HL-60 (cell line): ENCODE measurements at places on chromosomes 2 and 18.
A peak's percentile ranks its signal among the peaks of the same experiment; 100 is the strongest.

DNA sequence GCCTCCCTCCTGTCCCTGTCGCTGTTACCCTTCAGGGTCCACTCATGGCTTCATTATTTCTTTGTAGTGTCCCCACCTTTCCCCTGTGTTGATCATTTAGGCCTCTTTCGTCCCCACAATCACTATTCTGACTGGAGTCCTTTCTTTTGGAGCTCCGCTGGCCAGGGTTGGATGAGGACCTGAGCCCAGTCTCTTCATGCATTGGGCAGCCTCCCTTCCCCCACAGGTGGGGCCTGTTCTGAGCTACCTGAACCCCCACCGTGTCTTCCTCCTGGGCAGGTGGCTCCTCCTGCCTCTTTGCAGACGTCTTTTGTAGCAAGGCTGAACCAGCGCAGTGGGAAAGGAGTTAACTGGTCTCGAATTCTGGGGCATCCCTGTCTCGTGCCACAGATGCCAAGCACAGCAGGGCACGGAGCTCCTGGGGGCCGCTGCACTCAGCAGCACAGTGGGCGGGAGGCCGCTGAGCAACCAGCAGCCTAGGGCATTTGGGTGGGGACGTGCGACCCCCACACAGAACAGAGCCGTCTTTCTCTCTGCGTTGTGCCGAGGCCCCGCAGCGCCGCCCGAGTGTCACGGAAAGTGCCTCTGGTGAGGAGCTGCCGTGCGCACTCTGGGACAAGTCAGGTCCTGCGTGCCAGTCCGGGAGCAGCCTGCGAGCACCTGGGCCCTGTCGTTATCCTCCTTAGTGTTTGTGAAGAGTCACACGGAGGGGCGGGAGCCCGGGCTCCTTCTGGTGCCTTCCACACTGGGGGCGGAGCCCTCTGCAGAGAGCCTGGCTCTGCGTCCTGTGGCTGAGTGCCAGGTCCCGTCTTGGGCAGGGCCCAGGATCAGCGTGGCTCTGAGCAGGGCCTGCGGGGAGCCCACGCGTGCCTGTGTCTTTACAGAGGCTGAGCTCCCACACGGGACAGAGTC lies 130.1 kb downstream of the NFATC1 start:
- DNase-seq, result peak; percentile 28

DNA sequence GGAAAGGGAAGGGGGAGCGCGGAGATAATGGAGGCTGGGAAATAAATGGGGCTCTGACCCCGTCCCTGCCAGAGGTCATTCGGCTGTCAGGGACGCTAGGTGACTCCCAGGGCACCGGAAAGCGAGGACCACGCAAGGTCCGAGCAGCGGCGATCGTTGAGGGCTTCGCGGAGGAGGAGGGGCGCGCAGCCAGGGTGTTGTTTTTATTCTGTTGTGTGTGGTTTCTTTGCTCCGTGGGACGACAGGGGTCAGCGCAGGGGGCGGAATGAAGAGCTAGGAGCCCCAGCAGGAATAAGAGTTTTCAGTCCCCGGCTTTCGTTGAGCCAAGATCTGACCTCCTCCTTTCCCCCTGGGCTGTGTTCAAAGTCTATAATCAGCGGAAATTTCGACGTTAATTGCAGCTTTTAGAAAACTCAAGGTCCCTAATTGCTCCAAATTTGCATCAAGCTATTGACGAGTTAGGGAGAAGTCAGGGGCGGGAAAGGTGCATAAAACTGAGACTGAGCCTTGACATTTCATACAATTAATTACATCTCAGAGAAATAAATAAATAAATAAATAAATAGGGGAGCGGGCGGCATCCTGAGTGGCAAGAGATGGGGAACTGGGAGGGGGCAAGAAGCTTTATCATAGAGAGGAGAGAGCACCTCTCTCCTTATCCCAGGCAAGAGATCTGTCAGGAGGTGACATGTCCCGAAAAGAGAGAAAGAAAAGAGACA lies 2.2 kb downstream of the GAD1 start:
- DNase-seq, result no peak

DNA sequence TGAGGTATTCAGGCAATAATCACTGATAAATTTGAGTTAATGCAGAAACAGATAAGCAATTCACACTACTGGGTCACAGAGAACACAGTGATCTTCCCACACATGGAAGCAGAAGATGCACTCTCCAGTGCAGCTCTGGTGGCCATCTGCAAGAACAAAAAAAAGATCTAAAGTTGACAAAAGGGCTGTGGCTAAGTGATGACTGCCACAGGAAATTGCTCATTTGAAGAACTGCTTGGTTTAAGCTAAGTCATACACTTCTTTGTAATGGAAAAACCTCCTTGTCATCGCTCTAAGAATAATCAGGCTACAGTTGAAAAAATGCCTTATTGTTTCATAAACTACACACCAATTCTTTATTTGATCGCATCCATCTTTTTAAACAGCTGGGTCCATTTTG lies 115.1 kb downstream of the DTNB start:
- DNase-seq, result peak; percentile 69

DNA sequence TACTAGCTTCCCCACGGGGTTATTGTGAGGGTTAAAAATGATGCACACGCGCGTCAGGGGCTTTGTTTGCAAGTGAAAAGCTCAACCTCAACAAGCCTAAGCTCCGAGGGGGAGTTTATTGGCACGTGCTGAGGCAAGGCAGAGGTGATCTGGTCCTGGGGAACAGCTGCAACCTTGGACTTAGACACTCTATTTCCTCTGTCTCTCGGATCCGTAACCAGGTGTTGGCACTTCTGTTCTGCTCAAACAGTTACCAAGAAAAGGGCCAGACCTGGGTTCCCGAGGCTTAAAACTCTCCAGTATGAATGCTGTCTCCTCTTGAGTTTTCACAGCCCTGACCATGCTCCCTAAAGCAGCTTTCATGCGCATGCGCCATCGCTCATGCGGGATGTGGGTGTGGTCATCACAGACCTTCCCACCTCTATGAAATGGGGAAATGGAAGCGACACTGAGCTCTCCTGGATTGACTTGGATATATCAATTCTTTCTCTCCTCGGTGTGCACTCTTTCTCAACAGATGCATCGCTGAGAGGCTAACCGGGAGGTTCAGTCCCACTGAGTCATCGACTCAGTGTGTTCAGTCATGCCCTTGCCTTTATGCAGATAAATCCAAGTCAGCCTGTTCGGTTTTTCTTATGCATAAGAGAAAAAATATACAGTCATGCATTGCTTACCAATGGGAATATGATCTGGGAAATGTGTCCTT lies 19.9 kb upstream of the RAB31 start:
- no peak for DNase-seq

- no peak for DNase-seq
Measured at GRCh38 chr2:23423062-23423872, 38.3 kb downstream of the KLHL29 start.

GRCh38 chr2:232029346-232029745 lies 67.8 kb downstream of the DIS3L2 start:
- no peak for DNase-seq

DNA sequence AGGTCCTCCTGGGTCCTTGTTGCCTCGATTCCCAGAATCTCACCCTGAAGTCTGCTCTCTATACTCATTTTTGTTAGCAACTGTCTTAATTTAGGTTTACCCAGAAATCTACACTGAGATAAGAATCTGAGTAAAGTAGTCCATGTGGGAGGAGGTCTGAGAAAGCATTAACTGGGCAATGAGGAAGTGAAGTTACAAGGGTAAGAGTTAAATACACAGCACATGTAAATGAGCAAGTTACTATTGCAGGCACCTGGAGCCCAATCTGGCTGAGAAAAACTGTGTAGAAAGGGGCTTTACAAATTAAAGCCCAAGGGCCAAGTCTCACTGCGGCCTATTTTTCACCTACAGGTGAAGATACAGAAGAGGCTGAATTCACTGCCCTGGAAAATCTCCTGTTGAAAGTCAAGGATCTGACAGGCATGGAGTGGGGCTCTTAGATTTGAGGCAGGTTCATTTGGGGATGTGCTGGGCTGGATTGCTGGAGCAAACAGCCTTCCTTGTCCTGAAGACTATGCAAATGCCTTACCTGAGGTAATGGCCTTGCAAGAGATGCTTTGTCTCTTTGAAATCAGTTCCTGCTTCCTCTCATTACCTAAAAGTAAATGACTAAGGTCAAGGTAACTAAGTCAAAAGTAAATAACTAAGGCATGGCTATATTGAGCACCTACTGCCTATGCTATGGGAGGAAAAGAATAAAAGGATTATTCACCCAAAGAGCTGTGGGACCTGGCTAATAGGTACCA lies 84.4 kb upstream of the DYNAP start:
- DNase-seq, result no peak

DNA sequence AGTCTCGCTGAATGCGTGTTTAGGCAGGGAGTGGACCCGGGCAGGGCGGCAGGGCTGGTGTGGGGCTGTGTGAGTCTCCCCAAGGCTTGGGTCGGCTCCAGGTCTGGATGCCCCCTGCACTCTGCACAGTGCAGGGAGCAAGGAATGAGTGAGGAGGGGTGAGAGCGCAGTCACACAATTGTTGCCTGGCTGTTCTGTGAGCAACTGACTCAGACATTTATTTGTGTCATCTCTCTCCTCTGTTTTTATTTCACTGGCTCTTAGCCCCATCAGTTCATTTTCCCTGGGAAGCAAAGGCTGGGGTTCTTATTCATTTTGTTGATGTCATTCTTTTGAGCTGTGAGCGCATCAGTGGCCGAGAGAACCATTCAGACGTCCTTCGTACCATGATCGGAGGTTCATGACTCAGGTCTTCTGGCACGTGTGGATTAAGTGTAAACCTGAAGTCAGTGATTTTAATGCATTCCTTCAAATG lies 61.1 kb downstream of the GATA6 start:
- no peak for DNase-seq

- no peak for DNase-seq
Measured at GRCh38 chr2:18290386-18290785, 270.1 kb downstream of the RDH14 start.

DNA sequence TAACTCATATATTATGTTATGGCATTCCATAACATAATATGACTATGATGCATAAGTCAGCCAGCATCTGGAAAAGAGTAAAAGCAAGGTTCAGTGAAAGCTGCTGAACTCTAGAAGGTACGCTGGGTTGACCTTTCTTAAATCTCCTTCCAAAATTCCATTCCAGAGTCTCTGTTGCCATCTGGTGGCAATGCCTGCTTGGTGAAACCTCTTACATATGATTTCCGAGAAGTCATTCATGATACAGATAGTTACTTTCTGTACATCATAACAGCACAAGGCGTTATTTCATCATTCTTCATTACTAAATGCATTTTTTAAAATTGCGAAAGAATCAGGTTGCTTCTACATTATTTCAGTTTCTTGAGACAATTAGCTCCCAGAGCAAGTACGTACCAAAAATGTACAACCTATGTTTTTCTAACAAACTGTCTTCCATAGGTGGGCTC lies 7.0 kb upstream of the EPG5 start:
- peak; percentile 95 for DNase-seq

DNA sequence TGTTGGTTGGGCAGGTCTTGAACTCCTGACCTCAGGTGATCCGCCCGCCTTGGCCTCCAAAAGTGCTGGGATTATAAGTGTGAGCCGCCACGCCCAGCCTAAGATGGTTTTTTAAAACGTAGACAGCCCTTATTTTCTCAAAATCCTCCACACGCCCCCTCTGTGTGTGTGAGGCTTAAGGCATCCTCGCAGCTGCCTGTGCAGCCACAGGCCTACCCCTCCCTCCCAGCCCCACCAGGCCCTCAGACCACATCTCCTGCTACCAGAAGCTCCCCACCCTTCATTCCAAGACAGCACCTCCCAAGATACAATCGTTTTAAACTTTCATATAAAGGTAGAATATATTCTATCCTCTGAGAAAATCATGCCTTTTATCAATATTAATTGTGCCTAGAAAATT lies 4.8 kb downstream of the ANO7 start:
- no peak for DNase-seq

GRCh38 chr2:64685430-64685829 lies 31.7 kb upstream of the SERTAD2 start:
- peak; percentile 59 for DNase-seq

- DNase-seq, result no peak
Measured at GRCh38 chr2:200089040-200089755, 133.8 kb downstream of the MAIP1 start.

DNA sequence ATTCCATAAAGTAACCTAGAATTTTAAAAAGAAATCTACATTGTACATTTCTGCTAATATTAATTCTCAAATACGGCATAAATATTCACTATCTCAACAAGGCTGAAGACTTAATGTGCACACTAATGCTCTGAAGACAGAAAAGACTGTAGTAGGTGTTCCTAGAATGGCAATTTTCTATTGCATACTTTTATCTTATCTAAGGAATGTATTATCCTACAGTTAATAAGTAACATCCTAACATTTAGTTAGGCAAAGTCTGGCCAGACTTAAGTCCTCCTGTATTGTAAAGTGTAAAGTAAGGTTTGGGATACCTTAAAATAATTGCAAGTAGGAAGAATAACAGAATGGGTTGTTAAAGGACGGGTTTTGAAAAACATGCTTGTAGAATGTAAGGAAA lies 42.2 kb downstream of the CHST9 start:
- DNase-seq, result no peak

DNA sequence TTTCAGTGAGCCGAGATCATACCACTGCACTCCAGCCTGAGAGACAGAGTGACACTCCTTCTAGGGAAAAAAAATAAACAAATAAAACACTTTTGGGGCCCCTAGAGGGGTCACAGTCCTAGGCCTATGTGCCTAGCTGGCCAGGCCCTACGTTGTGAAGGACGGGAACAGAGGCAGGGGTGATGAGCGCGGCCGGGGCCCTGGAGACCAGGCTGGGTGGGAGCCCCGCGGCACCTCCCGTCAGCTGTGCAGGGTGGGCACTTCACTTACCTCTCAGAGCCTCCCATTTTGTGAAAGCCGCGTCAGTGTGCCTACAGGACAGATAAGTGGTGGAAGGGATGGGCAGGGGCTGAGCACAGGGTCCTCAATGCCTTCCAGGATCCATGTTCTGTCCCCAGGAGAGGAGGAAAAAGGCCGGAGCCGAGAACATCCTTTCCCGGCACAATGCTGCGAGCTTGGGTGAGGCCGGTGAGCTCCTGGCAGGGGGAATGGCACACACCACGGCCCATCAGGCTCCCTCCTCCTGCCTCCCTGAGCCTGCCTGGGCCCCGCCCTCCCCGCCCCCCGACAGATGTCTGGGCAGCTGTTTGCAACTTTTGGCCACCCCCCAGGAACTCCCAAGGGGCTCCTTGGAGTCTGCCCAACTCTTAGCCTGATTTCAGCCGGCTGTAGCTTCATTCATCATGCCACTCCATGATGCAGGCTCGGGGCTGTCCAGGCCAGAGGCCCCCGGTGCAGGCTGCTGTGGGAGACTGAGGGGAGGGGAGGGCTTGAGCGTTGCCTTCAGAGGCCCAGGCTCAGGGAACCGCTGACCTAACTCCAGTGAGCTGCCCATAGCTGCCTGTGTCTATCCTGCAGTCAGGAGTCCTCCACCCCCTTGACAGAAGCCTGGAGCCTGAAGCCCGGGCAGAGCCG lies 196.5 kb downstream of the TFCP2L1 start:
- no peak for DNase-seq

DNA sequence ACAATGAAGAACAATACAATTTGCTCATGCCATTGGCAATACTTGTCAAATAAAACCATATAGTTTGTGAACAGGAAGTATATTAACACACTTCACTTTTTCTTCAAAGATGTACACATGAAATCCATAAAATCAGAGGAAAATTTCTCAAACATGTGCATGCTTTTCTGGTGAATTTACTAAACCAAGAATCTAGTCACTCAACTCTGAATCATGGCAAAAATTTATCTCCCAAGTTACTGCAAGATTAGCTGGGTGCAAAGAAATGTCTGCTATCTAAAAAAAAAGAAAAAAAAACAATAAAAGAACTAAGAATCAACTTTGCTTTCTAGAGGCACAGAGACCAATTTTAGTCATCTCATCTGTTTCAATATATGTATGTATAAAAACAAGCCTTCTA lies 419.2 kb downstream of the NR4A2 start:
- no peak for DNase-seq
